Gastroesophageal sphincter (tissue), 4 donors: ENCODE measurements at places on chromosomes 3 and 15.
A peak's percentile ranks its signal among the peaks of the same experiment; 100 is the strongest.

GRCh38 chr15:55277116-55277564, 12.5 kb downstream of the RAB27A start:
- ATAC-seq: no peak

- ATAC-seq: peak; percentile 46
Observed at GRCh38 chr3:14525685-14526631, 14.2 kb downstream of the GRIP2 start.

- no peak for ATAC-seq
Observed at GRCh38 chr3:31235062-31235700, 297.5 kb upstream of the STT3B start.

GRCh38 chr15:56064152-56064551, 70.7 kb upstream of the NEDD4 start:
- ATAC-seq: no peak

GRCh38 chr3:45880725-45881077, 5.6 kb upstream of the CCR9 start:
- no peak for ATAC-seq

DNA sequence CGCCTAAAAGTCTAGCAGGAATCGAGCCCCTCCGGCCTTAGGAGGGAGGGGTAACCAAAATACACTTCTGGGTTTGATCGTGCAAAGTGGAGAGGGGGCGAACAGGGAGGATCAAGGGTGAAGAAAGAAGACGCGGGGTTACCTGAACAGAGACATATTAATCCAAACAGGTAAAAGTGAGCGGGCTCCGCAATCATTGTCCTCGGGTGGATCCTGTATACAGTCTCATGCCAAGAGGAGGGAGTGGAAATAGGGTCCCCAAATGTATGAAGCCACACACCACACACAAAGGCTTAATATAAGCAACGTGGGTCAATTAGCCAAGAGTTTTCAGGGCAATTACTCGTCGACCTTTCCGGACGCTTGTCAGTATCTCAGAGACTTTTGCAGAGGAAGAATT, 749.5 kb downstream of the ROBO1 start:
- no peak for ATAC-seq

GRCh38 chr3:126369490-126369889, 12.3 kb upstream of the KLF15 start:
- no peak for ATAC-seq

DNA sequence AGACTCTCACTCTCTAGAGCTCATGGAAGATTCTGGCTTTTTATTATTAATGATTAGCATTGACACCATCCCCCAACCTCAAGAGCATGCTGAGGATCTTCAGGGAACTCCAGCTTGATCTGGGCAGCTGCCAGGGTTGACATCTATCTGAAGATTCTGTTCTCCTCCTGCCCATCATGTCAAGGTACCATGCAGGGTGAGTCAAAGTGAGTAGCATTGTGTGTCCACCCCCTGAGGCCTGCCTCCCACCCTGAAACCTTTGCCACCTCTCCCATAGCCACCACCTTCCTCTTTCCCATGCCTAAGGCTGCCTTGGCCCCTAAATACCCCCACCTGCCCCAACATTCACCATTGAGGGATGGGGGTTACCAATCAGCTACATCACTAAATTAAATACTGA, 70.1 kb upstream of the SLCO3A1 start:
- ATAC-seq: no peak

GRCh38 chr15:57870667-57871066, 164.2 kb downstream of the POLR2M start:
- ATAC-seq: no peak

DNA sequence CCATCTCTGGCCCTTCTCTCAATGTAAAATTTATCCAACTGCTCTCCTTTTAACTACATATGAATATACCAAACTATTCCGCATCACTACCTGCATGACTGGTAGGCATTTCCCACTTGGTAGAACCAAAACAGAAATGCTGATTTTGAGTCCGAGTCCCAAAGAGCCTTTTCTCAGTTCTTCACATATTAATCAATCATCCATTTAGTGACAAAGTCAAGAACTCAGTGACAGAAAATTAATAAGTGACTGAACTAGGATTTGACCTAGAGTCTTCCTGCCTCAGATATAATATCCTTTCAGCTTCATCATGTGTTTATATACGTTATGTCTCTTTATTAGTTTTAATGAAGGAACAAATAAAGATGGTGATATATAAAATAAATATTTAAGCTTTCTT, 700.6 kb upstream of the GOLIM4 start:
- no peak for ATAC-seq

- no peak for ATAC-seq
Observed at GRCh38 chr3:146177519-146177918, 16.5 kb upstream of the PLOD2 start.

- no peak for ATAC-seq
Observed at GRCh38 chr15:83292317-83292716, 7.9 kb upstream of the BNC1 start.

DNA sequence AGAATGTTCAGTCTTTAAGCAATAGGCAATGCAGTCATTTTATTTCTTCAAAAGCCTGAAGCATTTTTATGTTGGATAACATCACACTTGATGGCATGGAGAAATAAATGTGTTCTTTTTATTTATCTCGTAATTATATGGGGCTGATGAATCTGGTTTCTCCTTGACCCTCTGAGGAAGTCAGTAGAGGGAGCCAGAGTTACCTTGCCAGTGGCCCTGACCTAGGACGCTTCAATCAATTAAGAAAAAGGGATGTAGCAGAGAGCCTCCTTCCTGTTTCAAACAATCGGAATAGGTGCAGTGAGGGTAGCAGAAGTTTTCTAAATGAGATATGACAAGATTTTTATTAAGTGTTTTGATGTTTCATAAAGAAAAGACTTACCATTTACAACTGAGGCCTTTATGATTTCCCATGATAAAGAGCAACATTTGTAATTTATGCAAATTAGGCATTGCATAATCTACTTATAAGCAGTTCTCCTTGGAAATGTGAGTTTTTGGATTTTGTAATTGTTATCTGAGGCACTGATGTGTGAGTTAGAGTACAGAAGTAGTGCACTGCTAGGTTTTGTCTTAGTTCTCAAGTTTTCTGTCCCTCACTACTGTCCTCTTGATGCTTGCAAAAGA, 129.1 kb downstream of the RAP2B start:
- no peak for ATAC-seq

DNA sequence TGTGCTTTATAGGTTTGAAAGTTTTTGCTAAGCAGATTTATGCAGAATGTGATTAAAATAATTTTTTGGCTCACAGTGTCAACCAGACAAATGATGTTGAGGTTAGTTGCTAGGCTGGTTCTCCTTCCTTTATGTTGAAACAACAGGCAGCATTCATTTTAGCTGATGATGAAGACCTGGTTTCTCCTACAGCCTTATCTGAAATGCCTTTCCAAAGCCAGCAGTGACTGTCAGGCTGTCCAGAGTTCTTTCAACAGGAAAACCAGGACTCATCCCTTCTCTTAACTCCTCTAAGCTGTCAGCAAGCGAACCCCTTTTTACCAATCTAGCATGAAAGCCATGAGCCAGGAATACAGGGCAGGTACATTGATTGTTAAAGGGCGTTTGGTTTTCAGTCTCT, 84.1 kb downstream of the ZNF609 start:
- no peak for ATAC-seq

DNA sequence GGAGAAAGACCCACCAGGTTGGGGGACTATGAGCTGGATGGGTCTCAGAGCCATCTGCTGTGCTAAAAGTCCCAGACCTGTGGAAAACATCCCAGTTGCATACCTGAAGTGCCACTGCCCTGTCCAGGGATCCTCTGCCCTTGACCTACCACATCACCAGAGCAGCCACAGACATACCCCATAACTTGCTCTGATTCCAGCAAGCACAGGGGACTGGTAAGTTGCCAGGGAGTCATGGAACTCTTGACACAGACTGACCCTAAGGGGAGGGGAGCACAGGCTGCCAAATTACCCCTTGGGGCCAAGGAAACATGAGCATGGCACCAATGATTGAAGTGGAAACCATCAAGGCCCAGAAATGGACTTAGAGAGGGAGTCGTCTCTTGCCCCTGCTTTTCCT, 1335.1 kb upstream of the ALCAM start:
- ATAC-seq: no peak

GRCh38 chr3:118782755-118783202, 251.9 kb downstream of the IGSF11 start:
- no peak for ATAC-seq

DNA sequence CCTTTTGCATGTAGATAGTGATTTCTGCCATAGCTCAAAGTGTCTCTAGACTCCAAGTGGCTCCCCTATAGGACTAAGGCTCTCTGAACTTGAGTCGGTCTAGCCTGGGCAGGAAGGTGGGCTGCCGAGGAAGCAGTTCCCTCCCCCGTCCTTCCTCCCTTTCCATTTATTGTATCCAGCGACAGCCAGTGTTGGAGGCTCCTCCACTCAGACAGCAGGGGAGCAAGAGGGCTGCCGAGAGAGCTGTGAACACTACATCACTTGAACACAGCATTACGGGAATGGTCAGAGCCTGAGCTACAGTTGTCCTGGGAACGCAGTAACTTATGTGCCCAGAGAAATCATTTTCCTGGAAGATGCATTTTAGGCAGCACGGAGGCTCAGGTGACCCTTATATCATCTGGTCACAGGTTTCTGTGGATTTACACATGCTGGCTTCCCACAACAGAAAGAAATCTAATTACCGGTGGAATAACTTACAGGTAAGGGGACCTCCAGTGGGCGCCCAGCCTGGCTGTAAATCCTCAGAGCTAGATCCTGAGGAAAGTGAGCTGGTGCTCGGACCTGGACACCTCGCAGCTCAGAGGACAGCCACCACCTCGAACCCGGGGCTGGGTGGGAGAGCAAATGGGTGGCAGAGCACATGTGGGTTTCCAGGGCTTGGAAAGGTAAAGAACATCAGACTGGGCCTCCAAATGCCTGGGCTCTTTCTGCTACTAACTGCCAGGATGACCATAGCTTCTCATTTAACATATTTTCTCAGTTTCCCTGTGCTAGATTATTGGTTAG, 197.1 kb downstream of the UACA start:
- ATAC-seq: no peak

DNA sequence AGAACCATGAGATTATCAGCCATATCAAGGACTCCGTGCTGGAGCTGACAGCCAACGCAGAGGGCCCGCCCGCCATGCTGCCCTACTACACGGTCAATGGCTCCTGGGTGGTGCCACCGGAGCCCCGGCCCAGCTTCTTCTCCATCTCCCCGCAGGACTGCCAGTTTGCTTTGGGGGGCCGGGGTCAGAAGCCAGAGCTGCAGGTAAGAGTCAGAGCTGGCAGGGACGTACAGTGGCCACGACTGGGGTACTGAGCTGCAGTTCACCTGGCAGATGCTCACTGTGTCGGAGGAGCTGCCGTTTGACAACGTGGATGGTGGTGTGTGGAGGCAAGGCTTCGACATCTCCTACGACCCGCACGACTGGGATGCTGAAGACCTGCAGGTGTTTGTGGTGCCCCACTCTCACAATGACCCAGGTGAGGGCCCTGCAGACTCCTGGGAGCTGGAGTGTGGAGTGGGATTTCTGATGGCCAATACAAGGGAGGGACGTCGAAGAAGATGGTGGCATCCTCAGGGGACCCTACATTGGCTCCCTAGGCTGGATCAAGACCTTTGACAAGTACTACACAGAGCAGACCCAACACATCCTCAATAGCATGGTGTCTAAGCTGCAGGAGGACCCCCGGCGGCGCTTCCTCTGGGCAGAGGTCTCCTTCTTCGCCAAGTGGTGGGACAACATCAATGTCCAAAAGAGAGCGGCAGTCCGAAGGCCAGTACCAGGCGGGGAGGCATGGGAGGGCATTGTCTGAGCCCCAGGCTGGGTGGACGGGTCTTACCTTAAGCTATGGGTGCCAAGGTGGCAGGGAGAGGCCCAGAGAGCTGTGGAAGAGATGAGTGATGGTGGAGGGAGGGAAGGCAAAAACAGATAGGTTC, 2.4 kb downstream of the MAN2A2 start:
- no peak for ATAC-seq

DNA sequence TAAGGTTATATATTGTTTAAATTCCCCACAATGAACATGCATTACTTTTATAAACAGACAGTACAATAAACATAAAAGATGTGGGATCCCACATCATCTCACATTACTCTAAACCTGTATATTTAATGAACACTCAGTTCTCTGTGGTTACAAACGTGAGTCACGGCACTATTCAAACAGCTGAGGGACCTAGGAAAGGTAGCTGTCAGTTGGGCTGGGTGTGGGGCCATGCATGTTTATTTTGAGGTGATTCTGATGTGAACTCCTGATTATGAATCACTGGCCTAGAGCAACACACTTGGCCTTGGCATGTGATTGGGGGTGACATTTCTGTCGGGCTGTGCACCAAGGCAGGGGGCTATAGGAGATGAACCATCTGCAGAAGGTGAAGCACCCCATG, 147.6 kb upstream of the HACD2 start:
- no peak for ATAC-seq

DNA sequence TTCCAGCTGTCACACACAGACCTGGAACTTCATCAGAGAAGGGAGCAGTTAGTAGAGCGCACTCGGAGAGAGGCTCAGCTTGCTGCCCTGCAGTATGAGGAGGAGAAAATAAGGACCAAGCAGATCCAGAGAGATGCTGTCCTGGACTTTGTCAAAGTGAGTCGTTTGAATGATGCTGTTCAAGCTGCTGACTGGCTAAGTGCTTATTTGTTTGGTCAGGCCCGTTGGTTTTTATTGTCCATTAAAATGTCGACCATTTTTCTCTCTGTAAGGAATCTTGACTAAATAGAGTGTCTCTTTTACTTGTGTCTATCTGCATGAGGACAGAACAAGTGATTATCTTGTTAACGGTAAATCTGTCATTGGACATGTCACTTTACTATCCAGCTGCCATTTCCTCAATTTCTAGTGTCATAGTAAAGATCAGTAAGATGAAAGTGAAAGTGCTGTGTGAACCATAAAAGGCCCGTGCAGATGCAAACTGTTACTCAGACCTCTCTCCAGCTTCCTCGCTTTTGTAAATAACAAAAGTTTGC, 56.9 kb downstream of the LRCH3 start:
- ATAC-seq: no peak

GRCh38 chr15:88833731-88834100, 30.5 kb downstream of the ACAN start:
- no peak for ATAC-seq

GRCh38 chr15:67064607-67065530, 533 bp upstream of the SMAD3 start:
- no peak for ATAC-seq

DNA sequence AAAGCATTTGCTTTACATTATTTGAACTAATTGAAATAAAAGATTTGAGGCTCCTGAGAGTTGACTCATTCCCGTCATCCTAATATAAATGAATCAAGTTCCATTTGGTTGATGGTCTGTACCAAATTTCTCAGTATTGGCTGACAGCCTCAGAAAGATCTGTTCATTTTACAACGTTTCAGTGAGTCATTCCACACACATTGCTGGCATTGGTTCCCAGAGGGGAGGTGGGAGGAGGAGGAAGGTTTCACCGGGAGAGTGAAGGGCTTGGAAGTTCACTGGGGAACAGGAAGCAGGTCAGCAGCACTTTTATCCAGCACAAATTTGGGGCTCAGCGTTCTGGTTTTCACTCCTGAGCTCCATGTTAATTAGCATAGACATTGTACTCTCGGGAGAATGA, 176.7 kb upstream of the CADPS start:
- ATAC-seq: no peak
